Stimulated activated CD4-positive, alpha-beta T cell treated with anti-CD3 and anti-CD28 coated beads, Interleukin-1b, Interleukin-23, amount 100 ng/mL, for 4 hours (primary cell): ENCODE measurements at places on chromosomes 11 and 22.

DNA sequence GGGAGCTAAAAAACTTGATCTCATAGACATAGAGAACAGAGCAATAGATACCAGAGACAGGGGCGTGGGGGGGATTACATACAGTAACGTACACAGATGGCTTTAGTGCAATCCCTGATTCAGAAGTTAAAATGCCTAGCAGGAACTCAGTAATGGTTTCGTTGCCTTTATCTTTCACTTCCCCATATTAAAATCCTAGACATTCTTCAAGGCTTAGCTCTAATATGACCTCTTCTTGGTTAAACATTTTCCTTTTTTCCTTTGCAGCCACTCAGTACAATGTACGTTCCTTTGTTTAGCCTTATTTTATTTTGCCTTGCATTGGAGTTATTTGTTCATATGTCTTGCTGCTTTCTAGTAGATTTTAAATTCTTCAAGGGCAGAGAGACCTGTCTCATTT lies 104.9 kb downstream of the C11orf87 start:
- no peak for DNase-seq

DNA sequence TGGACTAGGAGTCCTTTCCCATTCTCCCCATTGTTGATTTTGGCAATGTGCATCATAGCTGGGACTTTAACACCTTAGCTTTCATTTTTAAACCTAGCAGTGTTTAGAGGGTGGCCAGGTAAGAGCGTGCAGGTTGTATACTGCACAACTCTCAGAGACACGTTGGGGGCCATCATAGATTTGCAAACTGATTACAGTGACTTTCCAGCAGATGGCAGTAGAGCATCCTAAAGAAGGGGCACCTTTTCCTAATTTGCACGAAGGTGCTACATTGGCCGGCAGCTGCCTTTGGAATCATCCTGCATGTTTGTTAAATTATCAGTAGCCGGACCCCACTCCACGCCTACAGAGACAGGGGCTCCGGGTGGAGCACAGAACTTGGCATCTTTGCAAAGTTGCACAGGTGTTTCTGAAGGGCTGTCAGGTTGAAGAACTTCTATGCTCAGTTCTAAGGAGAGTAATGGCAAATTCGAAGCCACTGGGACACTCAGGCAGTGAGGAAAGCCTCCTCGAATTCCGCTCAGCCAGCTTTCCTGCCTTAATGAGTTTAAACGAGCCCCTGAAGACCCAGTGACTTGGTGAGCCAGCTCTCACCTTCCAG lies 7.7 kb downstream of the LHFPL7 start:
- no peak for DNase-seq

- DNase-seq, result no peak
These were observed 49.1 kb upstream of the CCDC188 start for GRCh38 chr22:20199906-20200305.

- DNase-seq, result peak; percentile 2
These were observed 76.2 kb upstream of the TTLL12 start for GRCh38 chr22:43262990-43263644.

GRCh38 chr11:34303028-34303570 lies 54.7 kb downstream of the ABTB2 start:
- no peak for DNase-seq
